ENCODE measurements at places on chromosomes 1 and 21.

DNA sequence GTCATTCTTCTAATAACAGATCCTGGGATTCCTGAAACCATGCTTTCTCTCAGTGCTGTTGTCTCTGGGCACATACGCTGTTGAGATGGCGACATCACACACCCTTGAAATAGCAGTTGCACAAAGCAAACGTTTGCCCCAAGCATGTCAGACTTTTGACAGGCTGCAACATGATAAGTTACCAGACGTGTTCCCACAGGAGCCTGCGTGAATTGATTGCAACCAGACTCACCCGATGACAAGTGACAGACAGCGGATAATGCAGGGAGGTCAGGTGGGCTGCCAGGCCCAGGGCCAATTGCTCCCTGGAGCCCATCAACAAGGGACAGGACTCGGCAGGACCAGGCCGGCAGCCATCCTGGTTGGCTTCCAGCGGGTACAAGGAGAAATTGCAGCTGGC is 310.9 kb downstream of the SIPA1L2 start:
- no peak for DNase-seq

GRCh38 chr1:234699795-234700665 is 90.1 kb upstream of the IRF2BP2 start:
- DNase-seq = peak; percentile 5

DNA sequence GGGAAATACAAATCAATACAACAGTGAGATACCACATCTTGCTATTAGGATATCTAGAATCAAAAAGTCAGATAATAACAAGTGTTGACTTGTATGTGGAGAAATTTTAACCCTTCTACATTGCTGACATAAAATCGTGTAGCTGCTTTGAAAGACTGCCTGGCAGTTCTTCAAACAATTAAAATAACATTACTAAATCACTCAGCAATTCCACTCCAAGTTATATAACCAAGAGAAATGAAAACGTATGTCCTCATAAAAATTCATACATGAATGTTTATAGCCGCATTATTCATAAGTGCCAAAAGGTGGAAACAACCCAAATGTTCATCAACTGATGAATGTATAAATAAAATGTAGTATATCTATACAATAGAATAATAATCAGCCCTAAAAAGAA is 164.6 kb downstream of the RASAL2 start:
- no peak for DNase-seq

DNA sequence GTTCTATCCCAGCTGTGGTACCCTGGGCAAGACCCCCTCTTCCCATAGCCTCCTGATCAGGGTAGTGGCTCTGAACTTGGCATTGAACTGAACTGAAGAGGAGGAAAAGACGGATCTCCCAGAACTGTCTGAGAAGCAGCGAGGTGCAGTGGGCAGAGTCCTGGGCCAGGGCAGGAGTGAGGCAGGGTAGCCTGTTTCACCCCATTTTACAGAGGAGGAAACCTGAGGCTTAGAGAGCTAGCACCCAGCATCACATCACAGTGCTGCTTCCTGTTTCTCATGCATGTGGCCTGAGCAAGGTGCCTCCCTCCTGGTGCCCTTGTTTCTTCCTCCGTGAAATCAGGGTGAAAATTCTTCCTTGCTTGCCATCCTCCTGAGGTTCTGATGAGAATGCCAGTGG is 17.1 kb downstream of the ZNF362 start:
- DNase-seq = no peak

DNA sequence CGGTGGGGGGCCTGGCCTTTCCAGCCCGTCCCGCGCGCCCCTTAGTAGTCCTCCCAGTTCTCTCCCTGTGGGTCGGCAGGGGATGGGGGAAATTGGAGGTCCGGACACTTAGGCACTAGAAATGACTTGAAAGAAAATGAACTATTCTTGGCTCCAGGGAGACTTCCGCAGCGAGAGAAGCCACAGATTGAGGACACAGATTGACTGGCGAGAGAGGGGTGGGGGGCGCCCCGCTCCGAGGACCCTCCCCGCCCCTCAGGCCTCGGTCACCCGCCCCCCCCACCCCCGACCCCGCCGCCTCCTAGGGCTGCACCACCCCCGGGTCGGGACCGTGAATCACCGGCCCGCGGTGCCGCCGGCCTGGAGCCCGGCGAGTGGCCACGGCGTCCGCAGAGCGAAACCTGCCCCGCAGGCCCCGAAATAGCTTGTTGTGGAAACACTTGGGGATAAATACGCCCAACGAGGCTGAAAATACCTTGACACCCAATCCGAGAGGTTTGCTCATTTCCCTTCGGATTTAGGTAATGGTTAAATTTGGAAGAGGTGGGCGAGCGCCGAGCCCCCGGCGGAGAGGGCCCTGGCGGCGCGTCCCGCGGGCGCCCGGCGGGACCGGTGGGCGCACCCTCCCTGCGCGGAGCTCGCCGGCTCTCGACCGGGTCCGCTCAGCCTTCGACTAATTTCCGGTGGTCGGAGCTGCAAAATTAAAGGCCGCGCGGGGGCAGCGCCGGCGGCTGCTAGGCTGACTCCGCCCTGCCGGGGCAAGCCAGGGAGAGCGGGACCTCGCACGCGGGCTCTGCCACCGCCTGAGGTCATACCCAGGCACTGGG is at the start of gene GFI1:
GFI1 (minus strand) TSS at position 675 of the 827 bp plus-strand sequence. CDS start 3,438 bp downstream, outside the sequence.
- DNase-seq = peak; percentile 43

All from stimulated activated CD4-positive, alpha-beta T cell treated with anti-CD3 and anti-CD28 coated beads, TNF-alpha, amount 100 ng/mL, for 4 hours (primary cell).